Left forelimb (tissue), 1 donor: ENCODE measurements at places on chromosomes 7 and 10.
A peak's percentile ranks its signal among the peaks of the same experiment; 100 is the strongest.

GRCh38 chr10:35391153-35391953 is 55.0 kb downstream of the CCNY start:
- DNase-seq = no peak

- no peak for DNase-seq
Observed at GRCh38 chr10:79382491-79382941, 35.2 kb downstream of the PPIF start.

- DNase-seq = no peak
Observed at GRCh38 chr10:44341886-44342285, 43.0 kb downstream of the CXCL12 start.

- DNase-seq = no peak
Observed at GRCh38 chr7:11846361-11846955, 14.5 kb upstream of the THSD7A start.

- DNase-seq = peak; percentile 69
Observed at GRCh38 chr7:103989785-103990767, 618 bp upstream of the RELN start.

DNA sequence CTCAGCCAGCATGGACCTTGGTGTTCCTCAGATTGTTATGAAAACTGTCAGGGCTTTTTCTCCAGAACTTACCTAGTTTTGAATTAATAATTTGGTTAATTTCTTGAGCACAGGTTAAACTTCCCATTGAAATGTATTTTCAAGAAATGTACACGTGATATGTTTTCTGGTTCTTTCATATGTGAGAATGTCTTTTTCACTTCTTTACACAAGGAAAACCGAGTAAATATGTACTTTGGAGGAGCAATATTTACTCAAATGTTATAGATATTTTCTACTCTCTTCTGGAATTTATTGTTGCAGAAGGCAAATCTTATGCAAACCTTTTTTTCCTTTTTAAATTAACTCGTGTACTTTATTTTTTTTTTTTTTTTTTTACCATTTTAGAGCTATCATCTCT is 134.3 kb downstream of the AHR start:
- no peak for DNase-seq
